ENCODE measurements at places on chromosomes 13 and 19.

DNA sequence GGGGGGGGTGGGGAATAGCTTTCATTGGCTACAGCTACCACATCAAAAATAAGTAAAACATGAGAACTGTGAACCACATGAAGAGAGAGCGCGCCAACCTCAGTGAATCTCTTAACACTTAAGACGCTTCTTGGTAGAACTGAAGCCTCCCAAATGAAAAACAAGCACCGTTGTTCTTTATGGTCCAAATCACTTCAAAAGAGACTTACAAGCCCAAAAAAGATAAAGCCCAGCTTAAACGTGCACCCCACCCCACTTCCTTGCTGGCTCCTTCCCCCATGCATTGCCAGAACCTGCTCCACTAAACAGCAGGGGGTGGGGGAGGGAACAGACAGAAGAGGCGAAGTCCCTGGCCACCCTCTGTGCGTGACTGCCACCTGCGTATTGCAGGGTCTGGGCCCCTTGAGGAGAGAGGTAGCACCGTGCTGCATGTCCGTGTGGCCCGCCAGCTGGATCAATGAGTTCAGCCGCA is 479.1 kb downstream of the FOXO1 start:
- peak; percentile 54 for DNase-seq

- DNase-seq, result peak; percentile 51
These were observed 14.7 kb downstream of the DCT start for GRCh38 chr13:94464771-94465170.

DNA sequence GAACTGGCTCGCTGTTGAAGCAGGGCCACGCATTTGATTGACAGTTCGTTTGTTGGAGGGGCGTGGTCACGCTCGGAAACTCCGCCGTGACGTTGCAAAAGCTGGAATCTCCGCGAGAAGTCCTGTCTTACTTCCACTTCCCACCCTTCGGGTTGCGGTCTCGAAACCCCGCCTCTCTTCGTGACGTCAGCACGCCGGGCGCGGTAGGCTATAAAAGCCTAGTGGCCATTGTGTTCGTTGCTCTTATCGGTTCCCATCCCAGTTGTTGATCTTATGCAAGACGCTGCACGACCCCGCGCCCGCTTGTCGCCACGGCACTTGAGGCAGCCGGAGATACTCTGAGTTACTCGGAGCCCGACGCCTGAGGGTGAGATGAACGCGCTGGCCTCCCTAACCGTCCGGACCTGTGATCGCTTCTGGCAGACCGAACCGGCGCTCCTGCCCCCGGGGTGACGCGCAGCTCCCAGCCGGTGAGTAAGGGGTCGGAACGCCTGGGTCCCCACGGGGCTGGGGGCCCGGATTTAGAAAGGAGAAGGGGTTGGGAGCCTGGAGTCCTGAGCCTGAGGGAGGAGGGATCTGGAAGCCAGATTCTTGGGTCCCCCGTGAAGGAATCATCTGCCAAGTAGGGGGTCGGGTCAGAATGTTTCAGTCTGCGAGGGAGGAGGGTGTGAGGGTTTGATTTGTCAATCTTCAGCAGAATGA is at the start of gene PPP1R15A:
TSS of gene PPP1R15A (plus strand) at position 240 of the 702 bp plus-strand sequence. CDS start 813 bp downstream, outside the sequence.
- peak; percentile 97 for DNase-seq

GRCh38 chr13:96248103-96248502 is 158.2 kb downstream of the HS6ST3 start:
- DNase-seq, result no peak

GRCh38 chr13:42327725-42328124 is 55.8 kb downstream of the AKAP11 start:
- DNase-seq, result no peak

DNA sequence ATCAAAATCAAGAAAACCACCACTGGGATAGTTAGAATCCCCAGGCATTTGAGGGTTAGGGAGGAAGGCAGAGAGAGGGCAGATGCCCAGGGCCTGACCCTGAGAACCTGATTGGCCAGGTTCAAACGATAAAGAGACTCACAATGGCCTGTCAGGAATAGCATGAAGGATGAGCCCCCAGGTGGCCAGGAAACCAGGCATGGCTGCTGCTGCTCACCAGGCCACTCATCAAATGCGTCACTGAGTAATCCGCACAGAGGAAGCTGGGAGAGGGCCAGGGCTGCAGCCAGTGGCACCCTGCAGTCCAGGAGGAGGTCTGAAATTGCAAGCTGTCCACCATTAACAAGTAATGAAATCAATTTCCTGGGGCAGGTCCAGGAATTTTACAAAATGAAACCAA is 111.3 kb downstream of the KATNAL1 start:
- DNase-seq, result no peak

GRCh38 chr13:107838588-107839161 is 376.7 kb downstream of the LIG4 start:
- DNase-seq, result no peak

- DNase-seq, result no peak
These were observed 48.6 kb upstream of the POSTN start for GRCh38 chr13:37647031-37647650.

DNA sequence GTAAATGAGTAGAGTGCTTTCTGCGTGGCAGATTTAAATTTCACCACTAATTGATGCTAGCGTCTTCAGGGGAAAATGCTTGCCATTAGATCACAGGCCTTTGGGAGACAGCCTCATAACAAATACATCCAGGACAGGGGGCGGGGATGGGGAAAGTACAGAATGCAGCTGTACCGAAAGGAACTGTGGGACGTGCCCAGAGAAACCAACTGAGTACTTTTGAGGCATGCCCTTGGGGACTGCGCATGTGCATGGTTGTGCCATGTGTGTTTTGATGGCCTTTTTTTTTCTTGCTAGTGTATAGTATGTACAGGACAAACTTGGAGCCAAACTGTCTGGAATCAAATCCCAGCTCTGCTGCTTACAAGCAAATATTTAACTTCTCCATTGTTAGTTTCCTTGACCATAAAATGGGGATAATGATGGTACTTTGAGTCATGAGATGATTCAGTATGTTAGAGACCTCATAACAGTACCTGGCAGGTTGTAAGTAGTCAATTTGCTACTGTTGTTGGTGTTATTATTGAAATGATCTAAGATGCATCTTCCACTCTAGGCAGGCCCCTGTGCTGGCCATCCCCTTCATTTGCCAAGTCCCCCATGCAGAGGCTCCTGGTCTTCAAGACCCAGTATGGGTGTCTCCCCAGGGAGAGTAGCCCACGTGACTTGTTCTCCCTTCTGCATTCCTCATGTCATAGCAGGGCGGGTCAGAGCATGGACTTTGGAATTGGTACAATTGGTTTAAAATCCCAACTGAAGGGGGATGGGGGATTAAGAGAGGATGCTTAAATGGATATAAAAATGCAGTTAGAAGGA is 68.3 kb upstream of the NPAS1 start:
- DNase-seq, result peak; percentile 58

- no peak for DNase-seq
These were observed 13.9 kb downstream of the TSKS start for GRCh38 chr19:49749055-49749716.

Measured in activated T-cell treated with anti-CD3 and anti-CD28 coated beads, Interleukin-2, amount 50 U/mL, for 72 hours (primary cell).